ENCODE measurements at places on chromosomes 12 and 14.

DNA sequence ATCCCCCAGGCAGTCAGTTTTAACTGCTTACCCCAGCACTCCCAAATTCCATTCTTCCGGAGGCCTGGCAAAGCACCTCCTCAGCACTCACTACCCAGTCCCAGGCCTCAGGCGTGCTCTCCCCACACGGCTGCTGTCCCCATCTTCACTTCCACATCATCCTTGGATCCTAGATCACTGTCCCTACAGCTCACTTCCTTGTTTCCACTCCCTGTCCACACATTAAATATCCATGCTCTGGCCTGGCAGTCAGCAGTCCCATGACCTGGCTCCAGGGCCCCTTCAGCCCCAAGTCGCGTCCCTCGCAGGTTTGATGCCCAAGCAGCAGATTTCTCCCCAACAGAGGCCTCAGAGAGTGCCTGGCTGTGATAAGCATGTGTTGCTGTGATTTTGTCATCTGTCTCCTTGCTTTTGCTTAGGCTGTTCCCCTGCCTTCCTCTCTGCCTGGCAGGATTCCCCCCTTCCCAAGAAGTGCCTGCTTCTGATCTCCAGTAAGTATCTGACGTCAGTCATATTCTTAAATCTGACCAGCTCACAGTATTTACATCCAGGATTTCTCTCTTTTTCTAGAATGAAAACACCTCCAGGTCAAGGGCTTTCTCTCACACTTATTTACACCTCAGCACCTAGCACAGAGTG is 241.7 kb downstream of the ZFP36L1 start:
- DNase-seq = no peak

- DNase-seq = peak; percentile 59
Observed at GRCh38 chr12:3520711-3521110, 29.7 kb downstream of the PRMT8 start.

- DNase-seq = no peak
Observed at GRCh38 chr14:55077170-55078151, 26.0 kb downstream of the MAPK1IP1L start.

- peak; percentile 96 for DNase-seq
Observed at GRCh38 chr12:113245695-113246477, 24.6 kb downstream of the TPCN1 start.

DNA sequence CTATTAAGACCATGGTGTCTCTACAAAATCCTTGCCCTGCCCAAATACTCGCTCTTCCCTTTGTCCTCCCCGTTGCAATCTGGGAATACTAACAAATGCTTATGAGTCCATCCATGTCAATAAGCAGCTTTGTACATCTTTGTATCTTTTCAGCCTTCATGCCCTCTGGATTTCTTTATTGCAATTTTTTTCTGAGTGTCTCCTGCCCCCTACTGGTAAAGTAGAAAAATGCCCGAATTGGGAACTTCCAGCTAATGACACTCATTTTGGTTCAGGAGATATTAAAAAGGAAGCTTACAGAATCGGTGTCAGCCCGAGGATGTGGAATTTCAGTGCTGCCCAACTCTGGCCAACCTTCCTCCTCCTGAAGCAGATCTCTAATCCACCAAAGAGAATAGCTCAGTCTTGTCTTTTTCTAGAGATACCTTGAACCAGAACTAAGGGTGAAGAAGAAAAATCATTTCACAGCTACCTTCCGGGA is 46.0 kb downstream of the SH2B3 start:
- DNase-seq = peak; percentile 63

DNA sequence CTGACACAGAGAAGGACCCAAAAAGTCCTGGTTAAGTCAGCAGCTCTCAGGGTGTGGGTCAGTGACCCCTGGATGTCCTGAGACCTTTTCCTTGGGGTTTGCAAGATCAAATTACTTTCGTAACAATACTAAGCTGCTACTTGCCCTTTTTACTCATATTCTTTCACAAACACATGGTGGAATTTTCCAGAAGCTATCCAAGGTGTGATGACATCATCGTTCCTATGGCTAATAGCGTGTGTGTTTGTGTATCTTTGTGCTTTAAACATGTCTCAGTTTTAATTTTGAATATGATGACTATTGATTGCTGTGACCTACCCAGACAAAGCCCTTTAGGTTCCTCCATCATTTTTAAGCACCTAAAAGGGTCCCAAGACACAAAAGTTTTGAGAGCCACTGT is 176.2 kb downstream of the PHETA1 start:
- DNase-seq = no peak

DNA sequence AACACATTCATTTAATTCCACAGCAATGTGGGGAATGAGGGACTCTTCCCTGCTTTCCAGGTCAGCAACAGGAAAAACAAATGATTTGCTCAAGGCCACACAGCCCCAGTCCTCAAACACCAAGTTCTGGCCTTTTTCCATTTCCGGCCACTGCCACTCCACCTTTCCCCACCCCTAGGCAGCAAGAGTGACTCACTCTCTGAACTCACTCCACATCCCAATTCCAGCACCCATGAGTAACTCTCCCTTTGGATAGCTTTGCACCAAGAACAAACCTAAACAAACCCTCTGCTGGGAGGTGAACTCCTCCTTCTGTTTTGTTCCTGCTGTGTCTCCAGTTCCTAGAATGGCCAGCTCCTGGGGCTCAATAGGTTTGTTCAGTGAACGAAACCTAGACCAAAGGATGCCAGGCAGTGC is 30.4 kb upstream of the PLEKHG6 start:
- no peak for DNase-seq

GRCh38 chr12:10668526-10668925 is 5.3 kb downstream of the STYK1 start:
- no peak for DNase-seq

Measured in NCI-H1105 treated with DMSO at 0.1 percent for 48 hours (cell line).